Left ventricle myocardium superior (tissue), 1 donor: ENCODE measurements at places on chromosomes 6 and 20. TPM values are rescaled to one million over a fixed set of nuclear protein-coding genes. Genes with fewer than 3 reads are reported as not detected.

DNA sequence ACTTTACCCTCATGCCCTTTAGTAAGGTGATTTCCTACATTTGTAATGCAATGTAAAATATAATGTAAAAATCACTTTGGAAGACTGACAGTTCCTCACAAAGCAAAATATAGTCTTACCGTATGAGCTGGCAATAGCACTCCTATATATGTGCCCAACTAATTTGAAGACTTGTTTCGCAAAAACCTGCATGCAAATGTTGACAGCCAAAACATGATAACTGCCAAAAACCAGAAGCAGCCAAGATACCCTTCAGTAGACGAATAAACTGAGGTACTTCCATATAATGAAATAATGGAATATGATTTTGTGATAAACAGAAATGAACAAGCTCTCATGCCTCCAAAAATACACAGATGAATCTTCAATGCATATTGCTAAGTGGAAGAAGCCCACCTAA lies 13.6 kb downstream of the AURKA start:
- DNase-seq: no peak

GRCh38 chr20:37319151-37319671 lies 26.7 kb upstream of the SRC start:
- no peak for DNase-seq

DNA sequence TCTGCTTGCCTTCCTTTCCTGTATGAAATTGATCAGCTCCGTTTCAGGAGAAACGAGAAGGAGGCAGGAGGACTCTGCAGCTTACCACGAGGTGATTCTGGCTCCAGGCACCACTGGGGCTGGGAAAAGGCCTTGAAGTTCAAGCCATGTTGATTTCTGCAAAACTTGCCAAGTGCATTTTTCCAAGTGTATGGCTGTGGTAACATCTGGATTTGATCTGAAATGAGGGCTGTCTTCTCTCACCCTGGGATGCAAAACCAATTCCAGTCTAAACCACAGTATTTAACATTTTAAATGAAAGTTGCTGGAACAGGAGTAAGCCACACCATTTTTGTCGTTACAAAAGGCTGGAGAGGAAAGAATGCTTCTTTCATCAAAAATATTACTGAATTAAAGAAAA lies 36.1 kb upstream of the FAM210B start:
- no peak for DNase-seq

DNA sequence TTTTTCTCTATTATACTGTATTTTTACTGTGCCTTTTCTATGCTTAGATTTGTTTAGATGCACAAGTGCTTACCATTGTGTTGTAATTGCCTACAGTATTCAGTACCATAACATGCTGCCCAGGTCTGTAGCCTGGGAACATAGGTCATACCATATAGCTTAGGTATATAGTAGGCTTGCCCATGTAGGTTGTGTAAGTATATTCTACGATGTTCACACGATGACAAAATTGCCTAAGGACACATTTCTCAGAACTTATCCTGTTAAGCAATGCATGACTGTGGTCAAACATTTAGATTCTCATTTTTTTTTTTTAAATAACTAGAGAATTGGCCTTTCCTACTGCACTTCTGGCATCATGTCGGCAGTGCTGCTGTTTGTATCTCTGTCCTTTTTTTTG lies 253.7 kb upstream of the SUPT3H start:
- no peak for DNase-seq

DNA sequence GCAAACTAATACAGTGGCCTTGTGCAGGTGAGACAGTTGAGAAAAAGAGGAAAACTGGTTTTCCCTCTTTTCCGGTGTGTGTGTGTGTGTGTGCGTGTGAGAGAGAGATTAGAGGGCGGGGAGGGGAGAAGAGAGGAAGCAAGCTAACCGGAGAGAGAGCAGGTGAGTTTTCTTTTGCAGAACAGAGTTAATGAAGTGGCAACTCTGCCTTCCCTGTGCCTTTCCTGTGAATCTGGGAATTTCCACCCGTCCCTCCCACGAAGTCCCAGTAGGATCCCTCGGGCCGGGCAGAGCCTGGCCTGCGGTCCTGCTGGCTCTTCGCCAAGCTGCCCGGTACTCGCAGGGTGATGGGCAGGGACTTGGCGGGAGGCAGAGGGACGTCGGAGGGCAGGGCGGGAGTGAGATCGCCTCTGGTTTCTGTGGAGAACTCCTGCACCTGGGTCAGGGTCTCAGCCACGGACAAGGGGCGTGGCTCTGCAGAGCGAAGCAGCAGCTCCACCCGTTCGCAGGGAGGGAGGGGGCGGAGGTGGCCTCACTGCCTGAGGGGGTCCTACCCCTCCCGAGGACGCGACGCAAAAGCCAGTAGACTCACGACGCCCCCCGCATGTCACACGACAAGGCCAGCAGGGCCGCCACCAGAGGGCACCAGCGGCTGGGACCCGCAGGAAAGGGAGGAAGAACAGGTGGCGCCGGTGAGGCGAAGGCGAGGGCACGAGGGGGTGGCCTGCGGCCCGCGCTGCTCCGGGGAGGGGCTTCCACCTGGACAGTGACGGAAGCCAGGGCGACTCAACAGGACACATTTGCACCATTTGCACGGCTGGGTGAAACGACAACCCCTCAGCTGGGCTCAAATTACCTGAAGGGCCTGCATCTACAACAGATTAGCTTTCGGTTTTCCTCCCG lies 51.2 kb upstream of the RNF182 start:
- DNase-seq: peak; percentile 76

GRCh38 chr6:153503810-153504209 lies 372.7 kb upstream of the RGS17 start:
- DNase-seq: no peak

- no peak for DNase-seq
Observed at GRCh38 chr6:14337152-14337551, 219.6 kb downstream of the CD83 start.

DNA sequence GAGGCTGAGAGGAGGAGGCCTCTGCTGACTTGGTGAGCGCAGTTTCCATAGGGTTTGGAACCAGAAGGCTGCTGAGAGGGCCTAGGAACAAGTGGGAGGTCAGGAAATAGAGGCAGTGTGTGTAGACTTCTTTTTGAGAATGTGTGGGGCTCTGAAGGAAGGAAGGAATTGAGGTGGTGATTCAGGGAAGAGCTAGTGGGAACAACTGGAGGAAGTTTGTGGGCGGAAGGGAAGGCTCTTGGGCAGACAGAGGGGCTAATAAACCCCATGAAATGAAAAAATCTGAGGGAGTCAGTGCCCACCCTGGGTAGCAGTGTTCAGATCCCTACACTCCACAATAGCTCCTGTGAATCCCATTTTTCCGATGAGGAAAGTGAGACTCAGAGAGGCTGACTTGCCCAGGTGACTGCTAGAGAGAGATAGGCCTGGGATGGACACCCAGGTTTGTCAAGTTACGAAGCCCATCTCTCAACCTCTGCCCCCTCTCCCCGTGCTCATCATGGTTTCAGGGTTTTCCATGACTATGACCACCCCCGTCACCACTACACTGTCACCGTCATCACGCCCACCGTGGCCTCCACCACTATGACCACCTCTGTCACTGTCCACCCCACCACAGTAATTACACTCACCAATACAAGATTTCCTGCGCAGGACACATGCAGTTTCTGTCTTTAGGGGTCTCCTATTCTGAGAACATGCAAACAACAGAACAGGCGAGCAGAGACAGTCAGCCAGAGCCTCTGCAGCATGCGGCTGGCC lies 106.4 kb downstream of the MRPL14 start:
- DNase-seq: no peak

GRCh38 chr20:50579511-50579910 lies 69.3 kb downstream of the PTPN1 start:
- DNase-seq: no peak

GRCh38 chr6:125882243-125882642 lies 74.3 kb upstream of the HINT3 start:
- DNase-seq: no peak

- no peak for DNase-seq
Observed at GRCh38 chr20:2357114-2357513, 23.6 kb upstream of the TGM6 start.

DNA sequence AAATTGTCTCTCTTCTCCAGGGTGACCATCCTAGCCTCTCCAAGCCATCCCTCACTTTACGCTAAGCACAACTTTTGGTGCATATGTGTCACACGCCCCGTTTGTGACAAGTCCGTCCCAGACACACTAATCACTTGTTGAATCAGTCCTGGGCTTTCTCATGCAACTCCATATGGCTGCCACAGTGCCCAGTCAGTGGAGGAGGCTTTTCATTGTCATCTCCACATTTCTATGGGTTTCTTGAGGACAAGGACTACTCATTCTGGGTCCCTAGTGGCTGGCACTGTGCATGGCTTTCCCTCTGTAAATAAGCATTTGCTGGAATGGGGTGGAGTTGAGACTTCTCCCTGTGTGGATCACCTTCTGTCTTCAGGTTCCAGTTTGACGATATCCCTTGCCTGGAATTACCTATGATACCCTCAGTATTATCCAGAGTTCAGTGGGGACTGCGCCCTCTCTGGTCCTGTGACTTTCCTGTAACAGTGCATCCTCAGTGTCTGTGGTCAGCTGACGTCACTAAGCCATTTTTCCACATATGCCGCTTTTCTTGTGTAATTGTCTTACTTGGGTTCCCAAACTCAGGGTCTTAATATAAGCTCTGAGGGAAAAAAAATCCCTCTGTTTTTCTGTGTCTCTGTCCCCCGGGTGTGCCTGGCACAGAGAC lies 59.8 kb upstream of the MYL9 start:
- no peak for DNase-seq

GRCh38 chr20:44072384-44072783 lies 114.6 kb downstream of the JPH2 start:
- DNase-seq: no peak

DNA sequence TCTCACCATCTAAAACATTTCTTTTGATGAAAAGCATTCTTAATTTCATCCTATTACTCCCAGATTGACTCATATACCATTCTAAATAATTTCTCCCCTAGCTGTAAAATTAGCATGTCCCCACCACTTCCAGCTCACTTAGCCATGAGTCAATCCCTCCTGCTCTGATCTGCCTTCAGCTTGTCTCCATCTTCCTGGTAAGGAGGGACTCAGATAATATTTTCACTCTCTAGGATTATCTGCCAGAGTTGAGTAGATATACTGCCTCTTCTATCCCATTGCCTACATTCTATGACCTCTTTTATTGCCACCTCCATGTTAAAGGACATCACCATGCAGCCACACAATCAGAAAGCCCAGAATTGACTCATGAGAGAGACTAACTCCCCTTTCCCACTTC lies 348.8 kb upstream of the POU3F2 start:
- DNase-seq: no peak

DNA sequence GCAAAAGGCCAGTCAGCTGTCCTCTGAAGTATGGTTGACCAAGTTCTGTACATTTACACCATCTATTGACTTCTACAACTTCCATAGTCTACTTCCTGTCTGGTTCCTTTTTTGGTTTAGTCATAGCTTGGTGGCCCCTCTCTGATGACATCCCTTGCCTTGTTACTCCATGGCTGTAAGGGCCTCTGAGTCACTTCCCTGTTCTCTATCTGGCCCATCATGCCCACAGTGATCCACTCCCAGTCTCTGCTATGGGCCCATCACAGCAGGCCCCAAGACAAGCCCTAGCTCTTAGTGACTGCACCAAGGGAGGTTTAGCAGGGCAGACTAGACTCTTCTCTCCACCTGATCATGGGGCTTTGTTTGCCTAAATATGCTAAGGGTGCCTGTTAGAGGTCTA lies 441.6 kb downstream of the HACE1 start:
- DNase-seq: no peak

- no peak for DNase-seq
Observed at GRCh38 chr6:157244175-157244574, 79.1 kb downstream of the TMEM242 start.

DNA sequence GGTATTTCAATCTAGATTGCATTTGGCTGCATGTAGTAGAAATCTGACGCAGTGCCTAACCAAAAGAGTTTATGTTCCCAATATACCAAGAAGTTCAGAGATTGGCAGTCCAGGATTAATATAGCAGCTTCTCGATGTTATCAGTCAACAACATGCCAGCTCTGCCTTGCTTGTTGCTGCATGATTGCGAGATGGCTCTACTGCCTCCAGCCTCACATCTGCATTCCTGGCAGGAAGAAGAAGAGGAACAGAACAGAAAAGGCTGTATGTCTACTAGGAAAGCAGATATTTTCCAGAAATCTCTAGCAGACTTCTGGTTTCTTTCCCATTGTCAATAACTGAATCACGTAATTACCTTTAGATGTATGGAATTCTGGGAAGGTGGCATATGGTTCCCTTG lies 60.8 kb downstream of the SLC35D3 start:
- DNase-seq: no peak

GRCh38 chr6:16344756-16345155 lies 106.4 kb downstream of the GMPR start:
- DNase-seq: no peak

DNA sequence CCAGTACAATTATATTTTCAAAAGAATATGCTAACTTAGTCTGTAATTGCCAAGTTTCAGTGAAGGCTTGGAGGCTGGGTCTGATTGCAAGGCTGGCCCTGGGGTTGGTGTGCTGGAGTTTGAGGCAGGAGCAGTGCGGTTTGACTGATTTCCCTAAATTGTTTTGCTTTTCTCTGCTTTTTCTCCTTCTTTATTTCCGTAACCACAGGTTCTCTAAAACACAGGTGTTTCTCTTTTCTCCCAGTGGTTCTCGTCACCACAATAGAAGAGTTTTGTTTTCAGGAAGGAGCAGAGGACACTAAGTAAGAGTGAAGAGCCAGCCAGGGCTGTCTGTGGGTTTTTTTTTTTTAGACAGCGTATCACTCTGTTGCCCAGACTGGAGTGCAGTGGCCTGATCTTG lies 8.2 kb upstream of the SNX9 start:
- DNase-seq: no peak

- no peak for DNase-seq
Observed at GRCh38 chr6:106070636-106071035, 15.5 kb upstream of the PRDM1 start.

GRCh38 chr20:62772103-62772611 lies 24.1 kb upstream of the MRGBP start:
- DNase-seq: peak; percentile 16

DNA sequence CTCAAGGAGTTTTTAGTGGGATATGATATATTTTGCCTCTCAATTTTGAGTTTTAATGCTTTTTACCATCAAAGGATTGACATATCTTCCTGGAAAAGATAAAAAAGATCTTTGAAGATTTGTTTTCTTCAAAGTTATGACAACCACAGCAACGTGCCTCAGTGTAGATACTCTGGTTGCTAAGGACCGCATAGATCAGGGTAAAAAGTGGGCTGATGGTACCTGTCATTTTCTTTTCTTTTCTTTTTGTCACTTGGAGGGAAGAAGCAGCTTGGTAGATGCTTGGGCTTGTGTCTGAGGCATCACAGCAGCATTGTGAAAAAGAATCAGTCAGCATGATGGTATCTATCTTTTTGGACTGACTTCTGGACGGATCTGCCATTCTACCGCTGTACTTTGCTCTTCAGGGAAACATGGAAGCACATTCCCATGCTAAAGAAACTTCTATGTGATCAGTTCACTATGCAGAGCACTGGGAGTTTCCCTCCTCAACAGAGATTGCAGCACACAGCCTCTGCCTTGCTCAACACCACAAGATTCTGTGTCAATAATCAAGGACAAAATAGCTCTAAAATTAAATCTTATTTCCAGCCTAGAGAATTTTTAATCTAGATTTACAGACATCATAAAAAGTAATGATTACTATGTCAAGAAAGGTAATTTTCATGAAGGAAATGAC lies 54.8 kb upstream of the SGK1 start:
- DNase-seq: no peak

- DNase-seq: no peak
Observed at GRCh38 chr20:17493173-17493572, 38.0 kb downstream of the BFSP1 start.

THBD gene
- total RNA-seq: 13.1 TPM

FKBP5 gene
- total RNA-seq: 82.8 TPM

MMS22L gene
- total RNA-seq: 3.3 TPM

VSX1 gene
- not detected for total RNA-seq

NKX2-4 gene
- total RNA-seq: not detected
